ENCODE measurements at places on chromosomes 5 and 9.

DNA sequence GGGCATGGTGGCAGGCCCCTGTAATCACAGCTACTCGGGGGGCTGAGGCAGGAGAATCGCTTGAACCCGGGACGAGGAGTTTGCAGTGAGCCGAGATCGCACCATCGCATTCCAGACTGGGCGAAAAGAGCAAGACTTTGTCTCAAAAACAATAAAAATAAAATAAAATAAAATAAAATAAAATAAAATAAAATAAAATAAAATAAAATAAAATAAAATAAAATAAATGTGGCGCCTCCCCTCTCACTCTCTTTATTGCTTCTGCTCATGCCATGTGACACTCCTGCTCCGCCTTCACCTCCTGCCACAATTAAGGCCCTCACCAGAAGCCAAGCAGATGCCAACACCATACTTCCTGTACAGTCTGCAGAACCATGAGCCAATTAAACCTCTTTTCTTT, 3.8 kb upstream of the SHC3 start:
- DNase-seq: no peak

GRCh38 chr9:108885643-108886348, 23.7 kb downstream of the ACTL7A start:
- DNase-seq: peak; percentile 65

- peak; percentile 40 for DNase-seq
These were observed 228.5 kb downstream of the ESM1 start for GRCh38 chr5:54756796-54757402.

DNA sequence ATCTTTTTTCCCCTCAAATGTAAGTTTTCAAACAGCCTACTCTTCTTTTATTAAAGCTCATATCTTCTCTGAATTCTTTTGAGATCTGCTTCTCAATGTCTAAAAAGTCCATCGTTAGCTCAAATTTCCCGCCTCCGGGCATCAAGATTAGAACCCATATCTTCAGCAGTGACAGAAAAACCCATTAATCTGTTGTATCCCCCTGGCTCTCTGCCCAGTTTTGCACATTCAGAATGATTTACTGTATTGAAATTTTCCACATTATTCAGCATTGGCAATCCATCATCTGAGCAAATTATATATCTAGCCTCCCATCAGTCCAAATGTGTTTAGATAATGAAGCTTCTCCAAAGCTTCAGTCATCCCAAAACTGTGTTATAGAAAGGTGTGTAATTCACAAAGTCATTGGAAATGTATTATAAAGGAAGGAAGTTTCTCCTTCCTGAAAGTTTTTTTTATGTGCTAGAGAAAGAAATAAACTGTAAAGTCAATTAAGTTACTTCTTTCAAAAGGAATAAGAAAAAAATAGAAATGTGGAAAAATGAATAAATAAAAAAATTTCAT, 849.9 kb downstream of the MAT2B start:
- DNase-seq: no peak

DNA sequence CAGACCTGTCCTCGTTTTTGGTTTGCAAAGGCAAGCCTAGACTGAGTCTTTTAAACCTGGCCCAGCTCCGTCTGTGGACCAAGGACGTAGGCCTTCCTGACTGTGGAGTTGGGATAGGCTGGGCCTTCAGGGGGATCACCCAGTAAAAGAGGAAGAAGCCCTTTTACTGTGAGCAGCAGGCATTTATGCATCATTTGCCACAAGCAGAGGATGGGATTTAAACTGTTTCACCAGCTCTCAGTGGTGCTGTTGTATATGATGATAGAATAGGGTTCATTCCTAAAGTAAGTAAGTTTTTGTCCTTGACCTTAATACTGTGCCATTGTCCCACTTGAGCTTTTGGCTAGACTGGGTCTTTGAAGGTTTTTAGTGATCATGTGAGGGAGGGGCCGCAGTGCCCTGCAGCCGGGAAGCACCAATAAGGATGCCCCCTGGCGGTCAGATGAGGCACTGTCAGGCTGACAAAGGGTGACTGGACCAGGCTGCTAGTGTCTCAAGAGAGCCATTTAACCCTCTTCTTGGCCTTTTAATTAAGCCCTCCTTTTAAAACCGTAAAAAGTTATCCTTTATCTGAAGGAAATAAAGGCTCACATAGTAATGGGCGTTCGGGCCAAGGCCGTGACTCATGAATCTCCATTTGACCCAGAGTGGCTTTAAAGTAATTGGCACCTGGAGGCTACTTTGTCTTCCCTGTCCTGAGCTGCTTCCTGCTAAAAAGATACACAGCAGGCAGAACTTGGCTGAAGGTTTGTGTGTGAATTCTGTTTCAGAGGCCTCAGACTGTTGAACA, 74.0 kb downstream of the UBAP1 start:
- DNase-seq: peak; percentile 47
